ENCODE measurements at places on chromosomes 5 and 9.
A peak's percentile ranks its signal among the peaks of the same experiment; 100 is the strongest.

GRCh38 chr5:23419115-23419514 is 88.3 kb upstream of the PRDM9 start:
- no peak for DNase-seq

DNA sequence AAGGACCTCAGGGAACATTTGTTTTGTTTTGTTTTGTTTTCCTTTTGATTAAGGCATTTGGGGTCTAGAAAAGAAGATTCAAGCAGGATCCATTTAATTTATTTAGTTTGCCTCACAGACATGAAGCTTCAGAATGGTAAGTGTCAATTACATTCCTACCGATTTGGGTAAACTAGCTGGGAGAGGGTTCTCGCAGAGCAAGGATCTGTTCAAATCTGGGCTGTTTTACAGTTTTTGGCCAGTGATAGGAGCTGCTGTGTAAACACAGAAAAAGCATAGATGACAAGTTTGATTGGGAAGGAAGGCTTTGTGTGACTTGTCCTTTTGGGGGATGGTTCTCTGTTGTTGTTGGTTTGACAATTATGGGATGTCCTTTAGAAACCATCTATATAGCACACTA is 470.3 kb upstream of the WWC1 start:
- no peak for DNase-seq

GRCh38 chr9:109709866-109710265 is 70.1 kb upstream of the PALM2AKAP2 start:
- DNase-seq, result no peak

GRCh38 chr5:114325541-114325940 is 36.3 kb upstream of the KCNN2 start:
- no peak for DNase-seq

GRCh38 chr5:40689438-40689837 is 9.7 kb downstream of the PTGER4 start:
- DNase-seq, result peak; percentile 23
